ENCODE measurements at places on chromosomes 3 and 15.

- DNase-seq = no peak
Observed at GRCh38 chr3:188209740-188210139, 55.8 kb downstream of the LPP start.

DNA sequence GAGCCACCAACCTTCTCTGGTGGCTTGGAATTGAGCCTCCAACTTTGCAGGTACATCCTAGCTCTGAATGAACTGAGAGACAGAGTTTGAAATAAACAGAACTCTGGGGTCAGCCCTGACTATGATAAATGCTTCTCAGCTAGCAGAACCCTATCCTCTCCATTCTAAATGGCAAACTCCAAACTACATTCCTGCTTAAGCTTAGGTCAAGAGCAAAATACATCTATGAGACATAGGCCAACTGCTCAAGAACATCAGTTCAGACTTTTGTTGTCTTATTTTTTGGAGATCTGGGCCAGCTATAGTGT is 1.5 kb upstream of the SH3BP5 start:
- no peak for DNase-seq

DNA sequence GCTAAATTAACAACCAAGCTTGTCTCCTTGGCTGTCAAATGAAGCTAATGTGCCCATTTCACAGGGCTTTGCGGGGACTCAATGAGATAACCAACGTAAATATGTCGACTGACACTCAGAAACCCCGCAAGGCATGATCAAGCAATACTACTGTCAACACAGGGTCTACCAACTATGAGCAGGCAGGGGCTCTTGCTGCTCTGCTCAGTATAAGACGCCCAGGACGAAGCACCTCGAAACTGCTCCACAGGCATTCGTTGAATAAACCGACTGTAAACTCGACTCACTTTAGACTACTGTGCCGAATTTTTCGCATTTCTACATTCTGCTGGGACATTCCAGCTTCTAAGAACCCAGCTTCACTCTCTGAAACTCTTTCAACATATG is 55.0 kb downstream of the FEZF2 start:
- DNase-seq = no peak

DNA sequence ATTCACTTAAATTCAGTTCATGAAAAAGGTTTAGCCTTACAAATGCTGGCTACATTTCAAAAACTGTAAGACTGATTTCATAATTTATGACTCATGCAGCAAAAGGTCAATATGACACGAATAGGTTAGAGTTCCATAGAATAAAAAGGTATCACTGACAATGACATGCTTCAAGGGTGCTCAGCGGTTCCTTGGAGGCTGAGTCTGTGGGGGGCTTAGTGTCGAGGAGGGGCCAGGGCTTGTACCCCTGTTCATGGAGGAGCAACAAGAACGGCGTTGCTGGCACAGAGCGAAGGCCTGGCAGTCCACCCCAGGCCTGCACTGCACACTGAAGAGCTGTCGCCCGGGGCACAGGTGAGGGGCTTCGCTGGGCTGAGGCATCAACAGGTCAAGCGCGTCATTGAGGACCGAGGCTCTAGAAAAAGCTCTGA is 174.2 kb downstream of the NR1D2 start:
- DNase-seq = no peak

DNA sequence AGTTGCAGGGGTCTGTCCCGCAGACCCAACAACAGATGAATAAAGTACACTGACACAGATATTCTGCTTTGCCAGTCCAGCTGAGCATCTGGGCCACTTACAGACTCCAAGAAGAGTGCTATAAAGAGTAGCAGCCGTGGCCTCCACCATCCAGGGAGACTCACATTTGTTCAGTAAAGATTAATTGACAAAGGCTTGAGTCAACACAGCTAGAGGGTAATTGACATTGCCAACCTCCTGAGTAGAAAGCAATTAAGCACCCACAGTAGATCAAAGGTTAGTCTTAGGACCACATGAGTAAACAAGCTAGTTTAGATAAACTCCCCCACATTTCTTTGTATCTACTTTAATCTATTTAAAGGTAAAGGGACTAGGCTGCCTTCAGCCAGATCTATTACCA is 16.3 kb upstream of the CRTC3 start:
- DNase-seq = no peak

- no peak for DNase-seq
Observed at GRCh38 chr15:70609889-70610288, 153.5 kb downstream of the UACA start.

- DNase-seq = no peak
Observed at GRCh38 chr3:56025326-56025725, 442.9 kb downstream of the ERC2 start.

GRCh38 chr15:66633938-66634250 is 68.1 kb upstream of the LCTL start:
- no peak for DNase-seq

- no peak for DNase-seq
Observed at GRCh38 chr3:175005881-175006280, 146.7 kb downstream of the NAALADL2 start.

- DNase-seq = no peak
Observed at GRCh38 chr15:86236356-86237110, 156.9 kb downstream of the AGBL1 start.
